ENCODE measurements at places on chromosomes 1 and 21. TPM values are rescaled to one million over a fixed set of nuclear protein-coding genes. Genes with fewer than 3 reads are reported as not detected.
A peak's percentile ranks its signal among the peaks of the same experiment; 100 is the strongest.

C1orf185 gene
- not detected for total RNA-seq

- DNase-seq = no peak
Measured at GRCh38 chr1:105724286-105724685, 1332.2 kb upstream of the PRMT6 start.

AJAP1 gene
- total RNA-seq = 22.1 TPM

LCE1F gene
- not detected for total RNA-seq

RGSL1 gene
- not detected for total RNA-seq

DNA sequence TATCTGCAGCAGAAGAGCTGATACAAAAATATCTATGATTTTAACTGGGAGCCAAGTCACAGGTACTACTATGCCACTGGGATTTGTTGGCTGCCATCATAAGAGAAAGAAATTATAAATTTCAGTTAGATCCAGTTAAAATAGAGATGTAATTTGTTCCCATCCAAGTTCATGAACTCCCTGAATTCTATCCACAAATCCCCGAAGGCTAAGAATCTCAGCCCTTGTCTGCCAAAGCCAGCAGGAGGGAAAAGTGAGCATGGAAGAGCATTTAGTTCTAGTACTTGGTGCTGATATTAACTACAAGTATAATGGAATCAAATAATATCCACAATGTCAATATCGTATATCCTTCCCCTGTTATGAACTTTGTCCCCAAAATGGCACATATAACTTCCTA lies 801.1 kb upstream of the CXADR start:
- no peak for DNase-seq

AADACL4 gene
- not detected for total RNA-seq

DNA sequence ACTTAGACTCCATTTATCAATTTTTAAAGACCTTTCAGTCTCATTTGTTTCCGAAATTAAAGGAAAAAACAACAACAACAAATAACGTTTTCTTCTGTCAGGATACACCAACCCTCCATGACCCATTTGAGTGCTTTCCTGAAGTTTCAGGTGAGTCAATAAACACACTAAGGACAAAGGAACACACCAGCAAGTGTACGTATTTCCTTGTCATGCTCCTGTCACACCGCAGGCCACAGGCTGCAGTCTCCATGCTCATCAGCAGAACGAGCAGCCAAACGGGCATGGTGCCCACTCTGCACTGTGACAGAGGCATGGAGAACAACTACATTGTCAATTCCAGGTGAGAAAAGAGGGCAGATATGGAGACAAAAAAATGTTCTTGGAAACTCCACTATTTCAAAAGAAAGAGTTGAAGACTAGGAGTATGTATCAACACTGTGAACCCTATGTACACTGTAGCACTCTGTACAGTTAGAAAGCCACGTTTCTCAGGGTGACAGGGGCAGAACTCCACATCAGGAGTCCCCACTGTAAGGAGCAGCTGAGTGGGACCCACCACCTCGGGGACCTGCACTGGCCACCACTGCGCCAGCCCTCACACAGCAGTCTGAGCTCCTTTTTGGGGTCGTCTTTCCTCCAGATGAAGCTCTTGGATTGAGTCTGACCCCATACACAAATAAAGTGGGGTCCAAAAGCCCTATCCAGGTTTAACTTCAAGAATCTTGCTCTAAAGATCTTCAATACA lies 2.6 kb downstream of the PTTG1IP start:
- no peak for DNase-seq

GRCh38 chr1:7068552-7068951 lies 283.3 kb downstream of the CAMTA1 start:
- DNase-seq = no peak

DNA sequence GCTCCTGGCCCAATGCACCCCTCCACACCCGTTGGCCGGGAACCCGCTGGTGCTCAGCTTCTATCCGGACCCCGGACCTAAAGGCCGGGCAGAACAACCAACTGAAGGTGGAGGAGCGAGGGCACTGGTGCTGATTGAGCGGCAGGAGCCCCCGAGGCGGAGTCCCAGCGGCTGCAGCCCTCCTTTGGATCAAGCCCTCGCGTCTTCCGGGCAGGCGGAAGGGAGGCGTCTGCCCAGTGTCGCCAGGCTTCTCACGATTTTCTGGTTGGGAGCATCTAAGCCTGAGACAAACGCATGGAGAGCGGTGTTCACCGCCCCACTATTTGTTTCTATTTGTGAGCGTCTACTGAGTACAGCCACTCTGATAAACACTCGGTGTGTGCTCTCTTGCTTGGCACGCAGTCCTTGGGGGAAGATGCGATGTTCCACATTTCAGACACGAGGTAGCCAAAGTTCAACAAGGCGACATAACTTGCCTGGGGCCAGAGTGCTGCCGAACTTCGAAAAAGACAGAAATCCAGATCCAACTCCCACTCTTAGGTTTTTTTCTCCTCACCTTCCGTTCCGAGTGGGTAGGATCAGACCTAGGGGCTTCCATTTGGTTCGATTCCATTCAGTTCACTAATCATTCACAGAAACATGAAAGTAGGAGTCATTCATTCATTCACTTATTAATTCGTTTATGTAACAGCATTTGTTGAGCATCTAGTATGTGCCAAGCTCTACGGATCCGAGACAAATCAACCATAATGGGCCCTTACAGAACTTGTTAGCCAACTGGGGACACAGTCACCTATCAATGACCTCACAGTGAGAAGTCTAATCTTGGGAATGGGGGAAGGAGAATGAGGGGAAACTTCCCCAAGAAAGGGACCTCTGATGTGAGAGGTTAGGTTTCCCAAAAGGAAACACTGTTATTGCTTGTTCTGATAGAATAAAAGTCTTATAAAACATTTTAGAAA lies 4.9 kb upstream of the DMRTA2 start:
- DNase-seq = peak; percentile 82

SELP gene
- total RNA-seq = not detected

- DNase-seq = no peak
Measured at GRCh38 chr1:232769733-232770132, 35.5 kb upstream of the MAP10 start.

DNA sequence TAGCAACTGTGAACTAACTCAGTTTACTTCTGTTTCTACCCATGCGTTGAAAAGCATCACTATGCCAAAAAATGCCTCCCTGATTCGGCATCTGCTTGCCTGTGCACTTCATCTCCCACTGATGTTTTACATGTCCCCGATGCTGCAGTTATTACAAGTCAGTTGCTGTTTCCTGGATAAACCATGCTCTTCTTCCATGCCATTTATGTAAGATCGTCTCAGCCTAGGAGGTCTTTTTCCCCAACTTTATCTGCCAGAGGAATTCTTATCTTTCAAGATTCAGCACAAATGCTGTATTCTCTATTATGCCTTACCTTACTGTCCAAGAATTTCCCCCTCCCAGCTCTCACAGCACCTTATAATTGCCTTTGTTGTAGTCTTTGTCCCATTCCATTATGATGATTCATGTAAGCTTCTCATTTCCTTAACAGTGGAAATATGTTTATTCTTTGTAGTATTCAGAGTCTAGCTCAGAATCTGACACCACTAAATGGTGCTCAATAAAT lies 30.0 kb downstream of the PRKACB start:
- DNase-seq = no peak

DNA sequence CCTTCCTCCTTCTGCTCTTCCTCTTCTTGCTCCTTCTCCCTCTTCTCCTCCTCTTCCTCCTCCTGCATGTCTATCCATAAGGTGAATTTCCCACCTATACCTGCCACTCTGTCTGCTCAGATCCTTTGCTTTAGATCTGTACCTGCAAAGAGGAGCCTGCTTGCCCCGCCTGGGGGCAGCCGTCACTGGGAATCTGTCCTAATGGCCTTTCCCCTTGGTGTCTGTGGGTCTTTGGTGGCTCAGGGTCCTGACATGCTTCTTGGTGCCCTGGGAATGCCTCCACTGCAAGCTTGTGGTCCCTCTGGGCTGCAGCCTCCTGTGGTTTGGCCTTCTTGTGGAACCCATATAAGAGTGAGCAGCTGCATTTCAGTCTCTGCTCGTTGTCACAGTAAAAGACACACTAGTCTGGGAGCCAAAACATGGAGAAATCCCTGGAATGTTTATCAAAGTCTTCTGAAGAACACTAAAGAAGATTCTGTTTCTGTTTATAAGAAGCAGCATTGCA lies 79.5 kb upstream of the CSF3R start:
- peak; percentile 39 for DNase-seq

GRCh38 chr1:87951852-87952251 lies 623.2 kb downstream of the LMO4 start:
- DNase-seq = no peak

DNA sequence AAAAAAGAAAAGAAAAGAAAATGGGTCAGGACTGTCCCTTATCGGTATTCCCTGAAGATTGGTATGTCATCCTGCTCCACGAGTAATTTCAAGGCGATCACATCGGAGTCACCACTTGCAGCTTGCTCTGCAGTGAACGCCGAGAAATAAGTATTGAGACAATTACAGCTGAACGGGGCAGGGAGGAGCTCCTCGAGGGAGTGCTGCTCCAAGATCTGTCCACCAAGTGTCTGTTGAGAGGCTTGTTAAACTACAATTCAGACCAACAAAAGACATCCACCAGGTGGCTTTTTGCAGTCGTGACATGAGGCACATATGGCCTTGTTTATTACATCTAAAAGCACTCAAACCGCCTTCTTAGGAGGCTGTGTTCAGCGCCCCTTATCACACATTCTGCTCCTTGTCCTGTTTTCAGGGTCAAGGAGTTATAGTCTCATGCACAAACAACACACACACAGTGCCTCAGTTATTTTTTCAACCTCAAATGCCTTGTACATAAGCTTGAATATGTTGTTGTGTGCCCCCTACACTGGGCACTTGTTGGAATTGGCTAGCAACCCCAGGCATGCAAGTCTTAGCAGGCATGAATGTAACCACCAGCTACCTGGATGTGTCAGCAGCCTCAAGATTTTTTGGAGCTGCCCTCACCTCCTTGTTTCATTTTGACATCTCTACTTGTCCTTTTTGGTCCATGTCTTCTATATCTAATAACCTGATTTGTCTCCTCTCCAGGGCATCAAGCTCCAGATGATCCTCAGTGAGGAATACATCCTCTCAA lies 13.0 kb upstream of the CD48 start:
- DNase-seq = no peak

DNA sequence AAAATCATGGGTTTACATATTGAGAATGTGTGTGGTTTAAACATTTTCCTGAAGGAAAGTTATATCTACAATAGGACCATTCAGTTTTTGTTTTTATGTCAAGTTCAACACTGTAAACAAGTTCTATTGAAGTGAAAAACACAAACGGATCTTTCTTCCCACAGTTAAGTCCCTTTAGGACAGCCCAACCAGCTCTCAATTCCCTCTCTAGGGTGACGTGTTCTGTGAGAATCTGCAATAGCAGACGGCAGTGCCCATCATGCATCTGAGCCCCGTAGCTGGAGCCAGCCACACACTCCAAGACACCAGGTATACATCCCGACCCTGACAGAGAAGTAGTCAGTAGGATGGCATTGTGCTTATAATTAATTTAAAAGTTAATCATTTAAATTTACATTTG lies 26.3 kb upstream of the IVNS1ABP start:
- DNase-seq = no peak

- DNase-seq = no peak
Measured at GRCh38 chr1:184028854-184029623, 8.5 kb downstream of the COLGALT2 start.

- peak; percentile 91 for DNase-seq
Measured at GRCh38 chr1:115839029-115839678, 1.8 kb downstream of the NHLH2 start.

LCA5L gene
- total RNA-seq = 3.6 TPM

GRCh38 chr1:181784039-181784683 lies 277.4 kb downstream of the ZNF648 start:
- DNase-seq = no peak

GRCh38 chr21:23968722-23969647 lies 1638.3 kb downstream of the MRPL39 start:
- peak; percentile 88 for DNase-seq

GRCh38 chr1:185463011-185463410 lies 146.0 kb upstream of the IVNS1ABP start:
- DNase-seq = no peak

DNA sequence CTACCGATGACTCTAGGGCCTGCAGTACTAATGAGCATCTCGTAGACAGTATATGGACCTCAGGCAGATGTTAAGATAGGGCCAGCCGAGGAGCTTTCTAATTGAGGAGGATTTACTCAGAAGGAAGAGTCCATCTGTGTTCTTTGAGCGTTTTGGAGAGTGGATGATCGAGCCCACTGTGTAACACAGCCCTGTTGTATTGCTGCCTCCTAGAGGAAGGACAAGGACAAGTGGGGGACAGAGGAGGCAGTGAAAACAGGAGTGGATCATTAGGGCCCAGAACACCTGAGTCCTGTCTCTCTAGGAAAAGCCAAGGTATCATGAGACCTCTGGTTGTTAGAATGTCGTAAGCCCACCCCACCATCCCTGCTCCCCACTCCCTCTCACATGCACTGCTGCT lies 62.9 kb downstream of the TBX19 start:
- DNase-seq = no peak

GRCh38 chr1:77891200-77891599 lies 2.8 kb downstream of the NEXN start:
- DNase-seq = no peak

TRIM33 gene
- total RNA-seq = 50.6 TPM

- DNase-seq = no peak
Measured at GRCh38 chr1:66415866-66416265, 118.1 kb upstream of the SGIP1 start.
